Lower lobe of right lung (tissue), 2 donors: ENCODE measurements at places on chromosomes 1 and 21. TPM values are rescaled to one million over a fixed set of nuclear protein-coding genes. Genes with fewer than 3 reads are reported as not detected.

DNA sequence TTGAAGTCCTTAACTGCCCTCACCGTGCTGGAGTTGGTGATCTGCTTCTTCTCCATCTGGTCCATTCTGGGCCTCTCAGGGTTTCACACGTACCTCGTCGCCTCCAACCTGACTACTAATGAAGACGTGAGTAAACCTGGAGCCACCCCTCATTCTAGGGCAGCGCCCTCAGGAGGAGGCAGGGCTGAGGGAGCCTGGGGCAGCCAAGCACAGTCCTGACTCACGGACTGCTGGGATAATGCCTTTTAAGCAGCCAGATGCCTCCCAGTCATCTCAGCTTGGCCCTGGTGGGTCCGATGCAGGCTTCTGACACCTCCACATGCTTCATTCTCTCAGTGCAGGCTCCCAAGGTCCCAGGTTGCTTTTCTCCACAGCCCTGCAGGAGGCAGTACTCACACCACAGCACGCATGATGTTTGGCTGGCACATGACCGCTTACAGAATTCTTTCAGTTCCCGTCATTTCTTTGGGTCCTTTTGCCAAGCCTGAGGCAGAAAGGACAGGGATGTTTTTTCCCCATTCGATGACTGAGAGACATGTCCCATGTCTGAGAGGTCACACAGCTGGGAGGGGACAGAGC lies 11.8 kb upstream of the SFN start:
- DNase-seq: no peak

- DNase-seq: no peak
Observed at GRCh38 chr1:55316502-55316901, 101.3 kb upstream of the USP24 start.

DNA sequence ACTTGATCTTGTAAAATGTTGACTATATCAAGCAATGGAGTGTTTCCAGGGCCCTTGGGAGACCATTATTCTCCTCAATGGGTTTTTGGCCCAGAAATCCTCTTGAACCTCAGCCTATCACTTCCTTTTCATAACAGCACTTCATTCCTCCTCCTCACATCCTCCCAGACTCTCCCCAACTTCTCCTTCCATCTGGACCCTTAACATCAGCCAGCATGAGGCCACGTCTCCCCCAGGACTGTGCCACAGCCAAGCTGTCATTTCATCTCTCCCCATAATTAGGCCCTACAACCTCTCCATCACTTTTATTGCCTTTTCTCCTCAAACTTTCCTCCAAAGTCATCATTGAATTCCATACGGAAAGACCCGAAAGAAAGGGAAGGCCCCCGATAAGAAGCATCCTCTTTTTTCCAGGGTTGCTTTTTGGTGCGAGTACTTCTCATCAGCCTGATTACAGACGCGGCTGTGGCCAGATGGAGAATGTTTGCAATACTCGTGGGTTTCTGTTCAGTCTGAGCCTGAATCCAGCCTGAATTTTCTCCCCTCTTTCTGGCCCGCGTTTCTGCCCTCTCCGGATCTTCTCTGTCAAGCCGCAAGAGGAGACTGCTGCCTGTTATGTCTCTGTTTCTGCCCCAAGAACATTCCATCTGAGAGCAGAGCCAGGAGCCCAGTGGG lies 52.7 kb upstream of the SLC25A33 start:
- DNase-seq: no peak

- no peak for DNase-seq
Observed at GRCh38 chr1:244381878-244382565, 69.7 kb downstream of the ADSS2 start.

DNA sequence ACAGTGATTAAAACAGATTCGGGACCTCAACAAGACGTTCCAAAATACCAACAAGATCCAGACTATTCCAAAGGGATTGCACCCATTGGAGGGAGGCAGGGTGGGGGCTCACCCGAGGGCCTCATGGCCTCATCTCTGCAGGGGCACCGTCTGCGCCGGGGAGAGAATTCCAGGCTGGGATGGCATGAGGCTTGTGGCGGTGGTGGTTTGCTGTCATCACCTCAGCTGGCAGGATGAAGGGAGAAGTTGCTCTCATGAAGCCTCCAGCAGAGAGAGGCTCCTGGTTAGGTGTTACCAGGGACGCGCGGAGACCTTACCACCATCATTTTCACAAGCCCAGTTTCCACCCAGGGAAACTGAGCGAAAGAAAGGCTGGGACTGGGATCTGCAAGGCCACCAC lies 6.7 kb upstream of the PDPN start:
- DNase-seq: no peak

GRCh38 chr1:68221980-68222373 lies 10.3 kb downstream of the WLS start:
- DNase-seq: no peak

DNA sequence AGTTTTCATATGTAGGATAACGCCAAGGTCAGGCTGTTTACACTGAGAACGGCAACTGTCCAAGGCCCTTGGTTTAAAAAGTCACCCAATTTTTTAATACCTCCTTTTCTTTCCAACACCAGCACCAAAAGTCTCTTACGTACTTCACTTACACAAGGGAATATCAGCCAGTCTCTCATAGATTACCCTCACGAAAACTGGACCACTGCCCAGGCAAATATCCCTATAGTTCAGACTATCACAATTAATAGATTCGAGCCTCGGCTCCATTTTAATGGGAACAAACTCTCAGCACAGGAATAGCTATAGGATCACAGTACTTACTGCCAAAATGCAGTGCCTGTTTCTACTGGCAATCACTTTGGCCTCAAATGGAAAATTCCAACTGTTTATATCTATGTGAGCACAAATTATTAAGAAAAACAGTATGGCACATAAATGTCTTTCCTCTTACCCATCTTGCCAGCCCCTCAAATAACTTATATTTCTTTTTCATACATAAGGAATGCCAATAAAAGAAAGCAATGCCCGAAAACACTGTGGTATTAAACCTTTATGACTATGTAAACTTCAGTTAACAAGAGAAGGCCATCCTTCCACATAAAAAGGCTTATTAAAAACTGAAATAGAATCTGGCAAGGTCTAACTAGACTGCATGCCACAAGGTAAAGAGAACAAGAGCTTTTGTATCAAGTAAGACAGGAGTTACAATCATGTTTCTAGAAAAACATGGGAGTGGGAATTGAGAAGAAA lies 97.8 kb downstream of the SLC45A1 start:
- no peak for DNase-seq

- DNase-seq: no peak
Observed at GRCh38 chr1:193607787-193608186, 421.4 kb upstream of the B3GALT2 start.

DNA sequence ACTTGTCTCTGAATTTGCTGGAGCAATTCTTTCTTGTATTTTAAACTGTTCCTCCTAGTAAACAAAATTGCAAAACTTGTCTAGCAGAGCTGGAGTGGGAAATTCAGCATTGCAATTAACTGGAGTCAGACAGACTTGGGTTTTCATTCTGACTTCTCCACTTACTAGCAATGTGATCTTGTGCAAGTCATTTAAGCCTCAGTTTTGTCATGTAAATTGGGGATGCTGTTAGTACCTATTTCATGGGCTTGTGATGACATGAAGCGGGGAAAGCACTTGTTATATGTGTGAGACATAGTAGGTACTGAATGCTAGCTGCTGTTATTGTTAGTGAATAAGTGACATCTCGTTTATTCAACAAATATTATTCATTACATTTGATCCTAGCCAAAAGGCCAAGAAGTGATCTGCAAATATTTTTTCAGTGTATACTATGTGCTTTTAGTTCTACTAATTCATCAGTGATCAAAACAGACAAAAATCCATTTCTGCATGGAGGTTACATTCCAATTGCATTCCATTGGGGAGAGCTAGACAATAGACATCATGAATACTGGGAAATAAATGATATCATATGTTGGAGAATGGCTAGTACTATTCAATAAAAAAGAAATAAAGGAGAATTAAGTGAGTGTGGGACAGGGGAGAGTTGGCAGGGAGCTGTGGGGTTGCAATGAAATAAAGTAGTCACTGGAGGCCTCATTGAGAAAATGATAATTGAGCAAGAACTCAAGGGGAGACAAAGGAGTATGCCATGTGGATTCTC lies 47.1 kb downstream of the CACHD1 start:
- DNase-seq: no peak

LRRC38 gene
- not detected for total RNA-seq

TMPRSS2 gene
- total RNA-seq: 87.7 TPM

GBP7 gene
- not detected for total RNA-seq
